Fibroblast of the aortic adventitia (primary cell): ENCODE measurements at places on chromosomes 12 and 14.

GRCh38 chr14:105161964-105162668, 6.5 kb downstream of the JAG2 start:
- no peak for DNase-seq

DNA sequence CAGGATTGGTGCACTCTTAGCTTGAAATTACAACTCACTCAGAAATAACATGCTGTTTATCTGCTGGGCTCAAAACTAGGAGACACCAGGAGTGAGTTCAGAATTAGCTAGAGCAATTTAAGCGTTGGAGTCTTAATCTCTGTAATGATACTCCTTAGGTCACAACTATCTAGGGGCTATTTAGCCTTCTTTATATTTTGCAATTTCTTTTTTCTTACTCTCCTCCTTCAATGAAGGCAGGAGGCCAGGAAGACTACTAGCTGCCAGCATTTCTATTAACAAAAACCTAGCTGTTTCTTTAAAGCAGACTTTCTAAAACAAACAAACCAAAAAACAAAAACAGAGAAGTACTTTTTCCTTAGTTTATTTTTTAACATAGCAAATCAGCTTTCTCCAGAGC, 226.2 kb downstream of the TRHDE start:
- no peak for DNase-seq

DNA sequence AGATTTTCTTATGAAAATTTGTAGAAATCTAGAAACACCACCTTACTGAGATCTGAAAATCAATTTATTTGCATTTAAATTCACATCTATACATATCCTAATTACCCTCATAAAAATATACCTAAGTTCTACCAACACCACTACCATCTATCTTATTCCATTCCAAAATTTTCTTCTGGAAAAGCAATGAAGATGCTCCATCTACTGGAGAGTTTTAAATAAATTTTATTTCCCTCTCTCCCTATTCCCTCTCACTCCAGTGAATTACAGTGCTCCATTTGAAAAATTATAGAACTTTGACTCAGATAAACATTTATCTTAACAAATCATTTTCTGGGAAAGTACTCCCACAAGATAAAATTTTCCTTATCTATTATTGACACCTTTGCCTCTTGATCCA, 2.3 kb upstream of the C14orf39 start:
- DNase-seq: no peak

DNA sequence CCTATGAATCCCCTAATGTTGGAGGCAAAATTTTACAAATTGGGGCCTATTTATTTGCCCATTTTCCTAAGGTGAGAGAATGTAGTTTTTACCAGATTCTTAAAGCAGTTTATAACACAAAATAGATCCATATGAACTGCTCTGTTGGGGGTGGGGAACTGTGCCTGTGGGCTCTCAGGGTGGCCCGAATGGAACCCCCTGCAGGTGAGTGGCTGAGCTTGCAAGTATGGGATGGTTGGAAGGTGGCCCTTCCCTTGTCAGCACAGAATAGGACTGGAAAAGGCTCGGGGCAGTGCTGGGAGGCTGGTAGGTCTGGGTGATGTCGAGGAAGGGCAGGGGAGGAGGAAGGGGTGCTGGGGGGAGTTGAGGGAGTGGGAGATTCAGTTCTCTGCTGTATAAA, 4.9 kb downstream of the VSX2 start:
- DNase-seq: no peak

DNA sequence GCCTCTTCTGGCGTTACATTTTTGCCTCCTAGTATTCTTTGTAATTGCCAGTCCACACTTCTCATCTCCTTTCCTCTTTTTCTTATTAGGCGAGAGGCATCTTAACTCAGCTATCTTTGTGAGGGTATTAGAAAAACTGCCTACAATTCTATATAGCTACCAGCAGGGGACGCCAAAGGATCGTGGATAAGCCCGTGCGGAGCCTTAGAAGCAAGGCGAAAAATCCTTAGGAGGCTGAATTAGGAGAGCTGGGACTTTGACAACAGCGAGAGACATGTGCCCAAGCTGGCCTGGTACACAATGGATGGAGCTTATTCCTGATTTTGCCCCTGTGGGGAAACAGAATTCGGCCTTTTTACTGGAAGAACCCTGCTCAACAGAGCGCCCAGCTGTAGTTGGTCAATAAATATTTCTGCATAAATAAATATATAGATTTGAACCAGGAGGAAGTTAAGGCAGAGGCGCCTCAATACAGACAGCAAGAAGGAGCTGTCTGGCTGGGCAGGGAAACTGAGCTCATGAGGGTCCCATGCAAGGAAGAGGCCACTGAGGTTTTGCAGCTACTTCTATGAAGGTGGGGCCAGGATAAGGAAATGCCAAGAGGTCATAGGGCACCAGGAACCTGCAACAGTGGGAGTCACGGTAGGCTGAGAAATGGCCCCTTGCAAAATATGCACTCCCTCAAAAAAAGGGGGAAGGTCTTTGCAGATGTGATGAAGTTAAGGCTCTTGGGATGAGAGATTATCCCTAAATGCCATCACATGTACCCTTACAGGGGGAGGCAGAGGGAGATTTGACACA, 14.6 kb upstream of the RBM19 start:
- DNase-seq: peak; percentile 83

- DNase-seq: no peak
These were observed 63.6 kb downstream of the HELB start for GRCh38 chr12:66365718-66366490.

DNA sequence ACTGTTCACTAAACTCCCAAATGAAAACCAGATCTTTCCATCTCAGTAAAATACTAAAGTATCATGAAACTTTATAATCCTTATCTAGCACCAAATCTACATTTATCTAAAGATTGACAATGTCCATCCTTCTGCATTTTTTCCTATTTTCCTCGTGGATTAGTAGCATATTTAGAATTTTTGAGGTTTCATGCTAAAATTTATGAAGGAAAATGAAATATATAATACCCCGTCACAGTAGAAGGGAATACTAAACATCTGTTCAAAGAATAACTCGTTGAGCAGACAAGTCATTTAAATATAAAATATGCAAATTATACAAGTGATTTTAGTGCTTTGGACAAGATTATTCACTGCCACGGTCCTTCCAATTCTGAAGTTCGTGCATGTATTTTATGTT, 122.7 kb upstream of the SLCO1C1 start:
- DNase-seq: no peak

DNA sequence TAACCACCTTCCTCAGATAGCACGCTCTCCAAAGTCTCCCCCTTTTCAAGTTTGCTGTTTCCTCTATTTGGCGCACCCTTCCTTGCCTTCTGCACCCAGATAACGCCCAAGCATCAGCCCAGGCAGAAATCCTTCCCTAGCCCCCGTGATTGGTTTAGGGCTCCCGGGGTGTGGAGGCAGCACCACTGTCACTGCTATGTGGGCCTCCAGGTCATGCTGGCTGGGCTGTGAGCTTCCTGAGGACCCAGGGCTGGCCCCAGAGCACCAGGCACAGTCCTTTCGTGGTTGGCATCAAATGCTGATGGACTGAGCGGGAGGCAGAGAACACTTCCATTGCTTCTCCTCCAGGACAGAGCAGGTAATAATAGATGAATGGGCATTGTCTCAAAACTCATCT, 311.4 kb downstream of the BCL11B start:
- DNase-seq: no peak

DNA sequence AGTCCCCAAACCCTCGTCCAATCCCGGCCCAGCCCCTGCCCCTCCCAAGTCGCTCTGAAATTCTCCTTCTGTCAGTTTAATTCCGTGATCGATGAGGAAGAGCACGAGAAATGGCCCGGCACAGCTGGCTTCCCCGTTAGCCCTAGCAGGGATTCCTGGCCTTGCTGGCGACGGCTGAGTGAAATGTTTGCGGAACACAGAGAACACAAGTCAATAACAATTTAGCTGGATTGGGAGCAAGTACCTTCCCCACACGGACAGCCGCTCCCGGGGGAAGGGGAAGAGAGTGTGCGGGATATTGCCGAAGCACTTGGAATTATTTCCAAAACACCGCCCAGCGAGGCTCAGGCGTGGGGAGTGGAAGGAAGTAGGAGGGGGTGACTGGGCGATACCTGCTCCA, 134.6 kb downstream of the RBM19 start:
- no peak for DNase-seq

- DNase-seq: no peak
These were observed 115.8 kb downstream of the CRADD start for GRCh38 chr12:93793007-93793406.

GRCh38 chr12:115394496-115395220, 710.7 kb upstream of the TBX3 start:
- no peak for DNase-seq

- no peak for DNase-seq
These were observed 147.4 kb downstream of the AKAP6 start for GRCh38 chr14:32476532-32476931.

- peak; percentile 86 for DNase-seq
These were observed 73.4 kb downstream of the SPTB start for GRCh38 chr14:64806202-64806861.

DNA sequence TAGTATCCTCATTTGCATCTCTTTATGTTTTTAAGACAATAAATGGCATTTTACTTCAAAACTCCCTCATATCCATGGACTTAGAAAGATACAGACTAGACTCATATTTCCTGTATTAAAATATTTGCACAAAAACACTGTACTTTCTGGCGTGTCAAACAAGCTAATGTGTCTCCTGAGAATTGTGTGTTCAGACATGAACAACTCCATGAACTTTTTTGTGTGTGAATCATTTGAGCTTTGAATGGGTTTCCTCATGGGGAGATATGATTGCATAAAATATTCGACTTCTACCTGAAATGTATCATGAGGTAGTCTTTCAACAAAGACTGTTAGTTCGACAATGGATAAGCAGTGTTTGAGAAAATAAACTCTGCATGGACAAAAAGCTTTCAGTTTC, 58.8 kb downstream of the TMEM30B start:
- DNase-seq: peak; percentile 46

DNA sequence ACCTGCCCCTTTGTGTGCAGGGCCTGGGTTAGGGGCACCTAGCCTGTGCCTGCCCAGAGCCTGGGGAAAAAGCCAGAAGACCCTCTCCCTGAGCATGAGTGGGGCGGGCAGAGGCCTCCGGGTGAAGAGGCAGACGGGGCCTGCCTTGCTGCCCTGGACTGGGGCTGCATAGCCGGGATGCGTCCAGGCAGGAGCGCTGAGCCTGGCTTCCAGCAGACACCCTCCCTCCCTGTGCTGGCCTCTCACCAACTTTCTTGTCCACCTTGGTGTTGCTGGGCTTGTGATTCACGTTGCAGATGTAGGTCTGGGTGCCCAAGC, 216.1 kb downstream of the TMEM121 start:
- no peak for DNase-seq

- no peak for DNase-seq
These were observed 157.0 kb upstream of the PRMT8 start for GRCh38 chr12:3333991-3334391.

DNA sequence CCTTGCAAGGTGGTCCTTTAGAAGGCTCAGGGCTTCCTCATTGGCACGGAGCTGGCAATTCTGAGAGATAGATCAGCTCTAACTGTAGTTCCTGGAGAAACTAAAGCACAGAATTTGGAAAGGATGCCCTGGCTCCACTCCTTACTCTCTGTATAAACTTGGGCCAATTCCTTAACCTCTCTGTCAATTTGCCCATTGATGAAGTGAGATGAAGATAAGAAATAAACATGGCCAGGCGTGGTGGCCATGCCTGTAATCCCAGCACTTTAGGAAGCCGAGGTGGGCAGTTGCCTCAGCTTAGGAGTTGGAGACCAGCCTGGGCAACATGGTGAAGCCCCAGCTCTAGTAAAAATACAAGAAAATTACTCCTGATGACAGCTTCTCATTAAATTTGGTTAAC, 34.0 kb upstream of the COX6A1 start:
- no peak for DNase-seq

DNA sequence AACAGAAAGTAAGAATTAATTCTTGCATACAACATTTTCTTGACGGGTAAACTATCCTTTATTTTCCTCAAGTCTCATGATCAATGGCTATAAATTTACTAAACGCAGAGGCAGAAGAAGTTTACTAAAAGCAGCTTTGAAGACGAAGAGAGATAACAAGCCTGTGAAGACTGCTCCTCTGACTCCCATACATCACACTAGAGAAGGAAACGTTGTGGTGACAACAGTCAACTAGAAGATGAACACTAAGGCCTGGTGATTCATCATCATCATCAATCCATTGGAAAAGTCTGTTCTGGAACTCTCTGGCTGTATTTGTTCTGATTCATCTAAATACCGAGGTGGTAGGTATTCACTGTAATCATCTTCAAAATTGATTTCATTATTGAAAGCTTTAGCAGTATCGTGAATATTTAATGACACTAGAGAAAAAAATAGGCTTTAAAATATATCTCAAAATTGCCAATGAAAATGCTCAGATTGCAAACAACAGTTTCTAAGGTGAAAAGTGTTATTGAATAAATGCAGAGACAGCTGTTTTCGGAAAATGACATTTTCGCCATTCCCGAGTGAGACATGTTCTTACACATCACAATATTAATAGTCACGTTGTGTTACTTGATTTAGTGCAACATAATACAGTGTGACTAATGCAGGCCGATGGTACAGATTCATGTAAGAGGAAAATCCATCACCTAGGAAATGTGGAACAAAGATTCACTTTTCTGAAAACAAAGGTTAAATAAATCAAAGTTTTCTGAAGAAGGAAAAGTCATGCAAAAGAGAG, 260.5 kb downstream of the C12orf50 start:
- DNase-seq: no peak

- DNase-seq: no peak
These were observed 38.2 kb downstream of the NCKAP5L start for GRCh38 chr12:49789992-49790391.

DNA sequence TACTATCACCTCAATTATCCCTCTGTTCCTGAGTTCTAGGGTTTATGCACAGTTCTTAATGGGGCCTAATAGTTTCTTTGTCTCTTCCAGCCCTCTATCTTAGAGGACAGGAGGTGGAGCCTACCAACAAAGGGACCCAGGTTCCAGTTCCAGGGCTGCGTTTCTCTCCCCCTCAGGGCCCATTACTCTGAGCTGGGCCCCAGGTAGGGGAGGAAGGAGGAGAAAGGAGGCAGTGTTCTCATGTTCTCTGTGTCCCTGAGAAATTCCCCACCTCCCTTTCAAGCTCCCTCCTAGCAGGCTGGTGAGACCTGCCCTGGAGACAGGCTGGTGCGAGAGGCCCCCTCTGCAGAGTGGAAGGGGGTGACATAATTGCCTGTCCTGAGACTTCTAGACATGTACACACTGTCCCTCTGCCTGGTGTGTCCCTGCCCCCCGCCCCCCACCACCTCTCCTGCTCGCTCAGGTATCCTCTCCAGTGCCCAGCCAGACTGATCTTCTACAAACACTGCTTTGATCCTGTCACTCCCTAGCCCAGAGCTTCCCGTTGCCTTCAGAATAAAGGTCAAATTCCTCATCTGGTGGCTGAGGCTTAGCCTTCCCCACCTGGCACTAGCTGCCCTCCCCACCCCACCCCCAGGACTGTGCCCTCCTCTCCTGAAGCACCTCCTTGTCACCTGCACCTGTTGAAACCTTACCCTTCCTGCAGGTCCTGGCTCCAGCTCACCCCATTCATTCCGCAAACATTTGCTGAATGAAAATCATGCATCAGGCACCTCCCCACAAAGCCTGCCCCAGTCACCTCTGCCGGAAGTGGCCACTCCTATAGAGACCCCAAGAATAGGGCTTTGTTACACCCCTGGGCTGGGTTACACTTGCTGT, 21.1 kb upstream of the KRT8 start:
- DNase-seq: no peak
